ENCODE measurements at places on chromosomes 13 and 19.

DNA sequence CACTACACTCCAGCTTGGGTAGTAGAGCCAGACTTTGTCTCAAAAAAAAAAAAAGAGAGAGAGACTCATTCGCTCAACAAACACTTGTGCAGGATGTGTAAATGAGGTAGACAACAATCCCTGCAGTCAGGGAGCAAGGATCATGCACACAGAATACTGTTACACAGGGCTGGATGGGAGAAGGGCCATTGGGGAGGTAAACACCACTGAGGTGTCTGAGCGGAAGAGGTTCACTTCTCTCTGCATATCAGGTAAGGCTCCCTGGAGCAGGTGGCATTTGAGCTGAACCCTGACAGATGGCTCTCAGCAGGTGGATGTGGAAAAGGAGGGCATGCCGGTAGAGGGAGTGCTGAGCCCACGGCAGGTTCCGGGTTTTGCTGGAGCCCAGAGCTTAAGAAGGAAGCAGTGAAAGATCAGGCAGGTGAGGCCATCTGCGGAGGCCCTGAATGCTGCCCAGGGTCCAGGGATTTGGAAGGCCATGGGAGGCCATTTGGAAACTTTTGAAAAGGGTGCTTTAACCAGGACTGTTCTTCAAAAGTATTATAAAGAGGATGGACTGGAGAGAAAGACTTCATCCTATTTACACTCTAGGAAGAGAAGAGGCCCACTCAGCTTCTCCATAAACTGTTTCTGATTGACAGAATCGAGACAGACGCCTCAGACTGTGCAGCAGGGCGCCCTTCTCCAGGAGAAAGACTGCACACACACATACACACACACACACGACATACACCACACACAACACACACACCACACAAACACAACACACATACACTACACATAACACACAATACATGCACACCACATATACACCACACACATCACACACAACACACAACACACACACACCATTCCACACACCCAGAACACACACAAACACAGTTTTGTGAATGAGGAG lies 199.4 kb downstream of the USP12 start:
- peak; percentile 4 for DNase-seq

DNA sequence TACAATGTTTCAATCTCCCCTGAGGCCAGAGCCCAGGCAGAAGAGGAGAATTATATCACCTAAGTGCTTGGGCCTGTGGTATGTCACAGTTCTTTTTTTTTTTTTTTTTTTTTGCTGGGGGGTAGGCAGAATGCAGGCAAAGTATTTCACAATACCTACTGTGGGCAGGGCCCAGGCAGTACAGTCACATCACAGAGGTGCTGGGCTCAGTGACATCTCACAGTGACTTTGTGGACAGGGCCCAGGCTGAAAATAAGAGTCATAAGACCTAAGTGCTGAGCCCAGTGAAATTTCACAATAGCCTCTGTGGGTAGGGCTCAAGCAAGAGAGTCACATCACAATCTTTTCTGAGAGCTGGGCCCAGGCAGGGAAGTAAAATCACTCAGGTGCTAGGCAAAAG lies 15.9 kb upstream of the ZNF208 start:
- DNase-seq: no peak

GRCh38 chr13:21948769-21949474 lies 278.0 kb downstream of the FGF9 start:
- no peak for DNase-seq

DNA sequence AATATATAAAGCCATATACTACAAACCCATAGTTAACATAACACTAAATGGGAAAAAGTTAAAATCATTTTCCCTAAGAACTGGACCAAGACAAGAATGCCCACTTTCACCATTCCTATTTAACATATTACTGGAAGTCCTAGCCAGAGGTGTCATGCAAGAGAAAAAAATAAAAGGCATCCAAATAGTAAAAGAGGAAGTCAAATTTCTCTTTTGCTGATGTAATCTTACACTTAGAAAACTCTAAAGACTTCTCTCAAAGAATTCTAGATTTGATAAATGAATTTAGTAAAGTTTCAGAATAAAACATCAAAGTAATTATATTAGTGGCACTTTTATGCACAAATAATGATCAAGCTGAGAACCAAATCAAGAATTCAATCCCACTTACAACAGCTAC lies 678.9 kb upstream of the SLITRK5 start:
- DNase-seq: no peak

DNA sequence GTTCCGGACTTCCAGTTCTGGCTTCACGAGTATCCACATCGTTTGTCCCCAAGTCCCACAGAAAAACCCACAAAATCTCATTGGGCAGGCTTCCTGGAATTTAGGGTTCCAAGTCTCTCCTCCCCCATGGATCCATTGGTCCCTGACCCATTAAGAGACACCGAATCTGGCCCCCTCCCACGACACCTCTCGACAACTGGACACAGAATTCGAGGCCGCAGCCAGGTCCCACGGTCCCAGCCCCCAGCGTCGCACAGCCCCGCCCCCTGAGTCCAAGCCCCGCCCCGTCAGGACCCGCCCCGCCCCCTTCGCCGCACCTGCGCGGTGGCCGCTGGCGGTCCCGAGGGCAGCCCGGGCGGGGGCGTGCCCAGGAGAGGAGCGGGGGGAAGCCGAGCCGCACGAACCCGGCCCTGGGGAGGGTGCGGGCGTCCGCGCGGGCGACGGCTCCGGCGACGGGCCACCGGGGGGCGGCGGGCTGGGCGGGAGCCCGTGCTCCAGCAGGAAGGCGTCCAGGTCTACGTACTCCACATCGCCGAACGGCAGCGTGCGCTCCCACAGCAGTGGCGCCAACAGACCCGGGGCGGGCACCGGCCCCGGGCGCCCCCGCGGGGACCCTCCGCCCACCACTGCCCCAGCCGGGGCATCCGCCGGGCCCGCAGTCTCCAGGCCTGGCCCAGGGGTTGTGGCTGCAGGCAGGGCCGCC lies 1.8 kb downstream of the DBP start:
- peak; percentile 72 for DNase-seq

GRCh38 chr13:79477968-79478367 lies 3.0 kb upstream of the NDFIP2 start:
- DNase-seq: no peak

DNA sequence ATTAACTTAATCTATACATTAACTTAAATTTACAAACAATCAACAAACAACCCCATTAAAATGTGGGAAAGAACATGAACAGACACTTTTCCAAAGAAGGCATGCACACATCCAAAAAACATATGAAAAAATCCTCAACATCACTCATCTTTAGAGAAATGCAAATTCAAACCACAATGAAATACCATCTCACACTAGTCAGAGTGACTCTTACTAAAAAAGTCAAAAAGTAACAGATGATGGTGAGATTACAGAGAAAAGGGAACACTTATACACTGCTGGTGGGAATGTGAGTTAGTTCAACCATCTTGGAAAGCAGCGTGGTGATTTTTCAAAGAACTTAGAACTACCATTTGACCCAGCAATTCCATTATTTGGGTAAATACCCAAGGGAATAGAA lies 759.2 kb upstream of the SLITRK1 start:
- DNase-seq: no peak

GRCh38 chr13:105153611-105154010 lies 1381.9 kb downstream of the EFNB2 start:
- no peak for DNase-seq

- no peak for DNase-seq
Measured at GRCh38 chr13:59527500-59527899, 636.2 kb downstream of the DIAPH3 start.

DNA sequence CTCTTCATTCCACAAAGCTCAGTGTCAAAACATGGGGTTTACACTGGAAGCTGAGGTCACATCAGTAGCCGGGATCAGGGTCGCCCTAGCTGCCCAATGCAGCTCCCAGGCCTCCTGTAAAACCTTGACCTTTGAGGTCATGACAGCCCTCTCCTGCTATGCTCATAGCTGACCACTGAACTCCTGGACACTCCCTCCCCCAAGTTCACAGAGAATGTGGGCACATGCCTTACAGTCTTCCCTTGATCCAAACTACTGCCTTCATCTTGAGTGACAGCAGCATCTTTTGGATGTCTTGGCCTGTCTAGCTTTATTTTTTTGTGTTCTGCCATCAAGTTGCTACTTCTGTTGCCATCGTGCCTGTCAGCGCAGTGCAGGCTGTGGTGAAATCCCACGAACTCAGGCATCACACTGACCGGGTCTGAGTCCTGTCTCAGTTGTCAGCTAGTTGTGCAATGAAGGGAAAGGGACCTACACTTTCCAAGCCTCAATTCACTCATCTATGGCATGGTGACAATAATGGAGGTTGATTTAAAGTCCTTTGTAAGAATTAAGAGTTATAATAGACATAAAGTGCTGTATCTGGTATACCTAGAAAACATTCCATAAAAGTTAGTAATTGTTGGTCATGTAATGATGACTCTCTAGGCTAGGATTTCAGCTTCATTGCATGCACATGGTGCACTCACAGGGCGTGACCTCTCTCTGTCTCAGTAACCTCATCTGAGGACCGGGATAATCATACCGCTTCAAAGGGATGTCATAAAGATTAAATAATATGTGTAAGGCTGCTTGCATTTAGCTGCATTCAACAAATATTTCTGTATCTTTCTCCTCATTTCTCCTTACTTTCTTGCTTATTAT lies 16.4 kb upstream of the ALOX5AP start:
- no peak for DNase-seq
